ENCODE measurements at places on chromosomes 7 and 10. TPM values are rescaled to one million over a fixed set of nuclear protein-coding genes. Genes with fewer than 3 reads are reported as not detected.
A peak's percentile ranks its signal among the peaks of the same experiment; 100 is the strongest.

CABCOCO1 gene
- not detected for total RNA-seq

OR13A1 gene
- total RNA-seq: not detected

KIF11 gene
- total RNA-seq: 5.0 TPM

OPN1SW gene
- not detected for total RNA-seq

EBF3 gene
- 4.1 TPM for total RNA-seq

TPST1 gene
- 13.3 TPM for total RNA-seq

TMEM176B gene
- total RNA-seq: 394 TPM

LARP4B gene
- 103 TPM for total RNA-seq

SEMA3D gene
- 7.6 TPM for total RNA-seq

LOXL4 gene
- 1.7 TPM for total RNA-seq

NUPR2 gene
- not detected for total RNA-seq

DNA sequence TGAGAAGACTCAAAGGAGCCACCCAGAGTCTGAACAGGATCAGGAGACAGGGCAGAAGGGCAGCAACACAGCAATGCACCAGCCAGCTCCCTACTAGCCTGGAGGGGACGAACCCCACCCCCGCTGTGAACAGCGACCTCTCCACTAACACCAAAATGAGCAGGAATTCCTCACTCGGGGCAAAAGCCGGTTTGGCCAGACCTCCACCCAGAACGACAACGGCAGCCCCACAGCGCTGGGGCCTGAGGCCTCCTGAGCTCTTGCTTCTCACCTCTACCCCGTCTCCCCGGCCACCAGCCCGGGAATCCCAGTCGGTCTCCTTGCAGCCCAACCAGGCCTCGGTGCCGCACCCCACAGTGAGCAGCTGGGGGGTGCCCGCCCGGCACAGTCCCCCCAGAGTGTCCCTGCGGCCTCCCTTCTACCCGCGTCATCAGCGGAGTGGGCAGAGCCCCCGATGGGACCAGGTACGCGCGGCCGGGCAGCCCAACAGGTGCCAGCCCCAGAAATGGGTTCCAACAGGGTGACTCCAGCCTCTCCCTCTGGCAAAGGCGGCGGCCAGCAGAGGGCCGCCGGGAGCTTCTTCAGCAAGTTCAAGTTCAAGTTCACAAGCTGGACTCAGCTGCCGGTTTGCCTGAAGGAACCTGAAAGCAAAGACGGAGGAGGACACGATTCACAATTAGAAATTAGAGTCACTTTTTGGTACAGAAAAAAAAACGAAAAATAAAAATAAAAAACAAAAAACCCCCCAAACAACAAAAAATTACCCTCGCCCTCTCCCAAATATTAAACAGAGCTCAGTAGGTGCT lies 129.0 kb downstream of the MARCHF5 start:
- DNase-seq: peak; percentile 64

GRCh38 chr10:1230592-1231275 lies 174.5 kb downstream of the WDR37 start:
- no peak for DNase-seq

GRCh38 chr10:80493522-80494051 lies 39.5 kb downstream of the TSPAN14 start:
- DNase-seq: no peak

DNA sequence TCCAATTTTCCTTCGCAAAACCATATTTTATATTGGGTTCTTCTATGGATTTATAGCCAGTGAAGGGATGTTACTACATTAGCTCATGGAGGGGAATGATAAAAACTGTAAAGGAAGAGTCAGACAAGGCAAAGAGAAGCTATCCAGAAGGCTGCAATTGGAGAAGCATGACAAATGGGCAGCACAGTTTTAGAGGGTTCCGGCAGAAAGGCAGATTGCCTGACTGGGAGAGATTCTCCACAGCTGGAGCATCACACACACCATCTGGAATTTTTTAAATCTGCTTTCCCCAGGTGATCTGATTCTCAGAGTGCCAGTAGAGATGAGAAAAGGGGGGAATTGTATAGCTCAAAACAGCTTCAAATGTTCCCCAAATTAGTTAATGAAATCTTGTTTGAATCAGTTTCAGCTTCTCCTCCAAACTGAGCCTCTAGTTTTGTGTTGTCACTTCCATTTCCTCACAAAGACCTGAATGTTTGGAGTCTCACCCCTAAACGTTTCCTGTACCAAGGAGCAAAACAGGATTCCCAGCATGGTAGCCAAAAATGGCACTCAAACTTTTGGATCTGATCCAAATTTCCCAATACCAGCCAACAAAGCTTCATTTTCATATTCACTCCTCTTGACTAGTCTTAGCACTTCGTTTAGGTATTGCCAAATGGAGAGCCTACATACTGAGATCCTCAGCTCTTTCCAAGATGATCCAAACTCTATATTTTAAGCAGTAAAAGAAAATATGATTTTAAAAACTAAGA lies 177.5 kb downstream of the HPSE2 start:
- DNase-seq: no peak

DNA sequence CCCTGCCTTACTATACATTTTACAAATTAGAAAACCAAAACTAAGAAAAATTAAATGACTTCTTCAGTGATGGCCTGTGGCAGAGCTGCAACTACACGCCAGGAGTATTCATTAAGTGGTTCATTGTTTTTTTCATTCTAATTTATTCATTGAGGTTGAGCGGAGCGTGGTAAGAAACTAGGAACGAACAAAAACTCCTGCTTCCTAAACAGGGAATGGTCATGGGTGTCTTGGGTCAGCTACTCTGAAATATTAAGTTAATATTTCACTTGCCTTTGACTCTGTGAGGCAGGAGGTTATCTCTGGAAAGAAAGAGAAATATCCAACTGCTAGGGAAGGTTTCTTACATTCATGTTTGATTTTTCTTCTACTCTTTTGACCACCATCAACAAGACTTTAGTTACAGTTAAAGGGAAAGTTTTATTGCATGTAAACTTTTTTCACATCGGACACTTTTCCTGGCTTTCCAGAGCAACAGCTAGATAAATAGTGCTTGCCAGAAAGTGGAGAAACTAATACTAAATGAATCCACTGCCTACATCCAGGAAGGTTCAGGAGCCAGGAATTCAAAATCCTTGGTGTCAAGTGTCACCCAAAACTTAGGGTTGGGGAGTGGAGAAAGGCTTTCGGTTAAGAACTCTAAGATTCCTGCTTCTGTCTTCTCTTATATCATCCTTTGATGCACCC lies 896 bp upstream of the GNG11 start:
- DNase-seq: no peak

- no peak for DNase-seq
Measured at GRCh38 chr10:14653271-14654161, 121.2 kb downstream of the FAM107B start.

GRCh38 chr7:130273933-130274255 lies 7.2 kb downstream of the CPA2 start:
- no peak for DNase-seq

DNA sequence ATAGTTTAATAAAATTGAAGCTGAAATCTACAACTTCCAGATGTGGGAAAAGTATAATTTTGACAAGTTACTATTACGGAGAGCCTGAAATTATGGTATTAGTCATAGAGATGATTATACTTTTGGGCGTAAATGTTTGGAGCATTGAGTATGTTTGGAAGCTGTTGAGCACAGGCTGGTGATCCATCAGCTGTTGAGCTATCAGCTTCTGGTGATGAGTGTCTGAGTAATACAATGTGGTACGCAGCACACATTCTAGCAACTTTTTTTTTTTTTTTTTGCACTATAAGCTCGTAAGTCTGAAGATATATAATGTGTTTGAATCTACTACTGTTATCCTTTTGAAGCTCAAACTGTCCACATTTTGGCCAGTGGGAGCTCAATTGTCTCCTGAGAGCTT lies 123.4 kb downstream of the ATE1 start:
- DNase-seq: no peak

DNA sequence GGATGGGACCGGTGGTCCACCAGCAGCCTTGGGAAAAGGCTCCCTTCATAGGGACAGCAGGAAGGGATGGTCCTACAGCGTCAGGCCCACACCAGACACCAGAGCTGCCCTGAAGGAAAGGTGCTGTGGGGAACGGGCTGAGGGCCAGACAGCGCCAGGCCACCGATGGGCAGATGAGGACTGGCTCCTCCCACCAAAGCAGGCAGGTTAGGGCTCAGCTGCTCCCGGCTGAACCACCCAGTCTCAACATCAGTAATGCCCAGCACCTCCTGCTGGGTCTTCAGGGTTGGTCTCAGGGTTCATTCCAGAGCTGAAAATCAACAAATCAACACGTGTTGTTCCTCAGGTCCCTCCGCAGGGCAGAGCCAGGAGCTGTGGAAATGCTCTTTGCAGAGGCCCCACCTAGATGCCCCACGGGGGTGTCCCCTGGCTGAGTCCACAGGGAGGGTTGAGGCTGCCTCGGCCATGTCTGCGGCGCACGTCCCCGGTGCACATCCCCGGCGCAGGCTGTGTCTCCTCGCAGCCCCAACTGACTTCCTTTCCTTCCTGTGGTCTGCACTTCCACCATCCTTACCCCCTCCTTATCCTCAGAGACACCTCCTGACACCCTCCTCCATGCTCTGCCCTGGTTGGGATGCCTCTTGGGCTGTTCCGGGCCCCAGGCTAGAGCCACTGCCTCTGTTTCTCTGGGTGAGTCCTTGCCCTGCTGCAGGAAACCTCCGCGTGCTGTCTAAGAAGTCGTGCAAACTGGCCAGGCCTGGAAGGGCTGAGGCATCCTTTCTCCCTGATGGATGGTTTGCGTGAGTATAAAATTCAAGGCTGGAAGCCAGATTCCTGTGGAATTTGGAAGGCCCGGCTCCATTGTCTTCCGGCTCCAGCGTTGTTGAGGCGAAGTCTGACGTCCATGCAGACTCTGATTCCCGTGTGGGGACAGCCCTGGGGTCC lies 32.8 kb upstream of the CFAP46 start:
- DNase-seq: peak; percentile 29

- no peak for DNase-seq
Measured at GRCh38 chr7:139682136-139683013, 95.4 kb downstream of the HIPK2 start.

DNA sequence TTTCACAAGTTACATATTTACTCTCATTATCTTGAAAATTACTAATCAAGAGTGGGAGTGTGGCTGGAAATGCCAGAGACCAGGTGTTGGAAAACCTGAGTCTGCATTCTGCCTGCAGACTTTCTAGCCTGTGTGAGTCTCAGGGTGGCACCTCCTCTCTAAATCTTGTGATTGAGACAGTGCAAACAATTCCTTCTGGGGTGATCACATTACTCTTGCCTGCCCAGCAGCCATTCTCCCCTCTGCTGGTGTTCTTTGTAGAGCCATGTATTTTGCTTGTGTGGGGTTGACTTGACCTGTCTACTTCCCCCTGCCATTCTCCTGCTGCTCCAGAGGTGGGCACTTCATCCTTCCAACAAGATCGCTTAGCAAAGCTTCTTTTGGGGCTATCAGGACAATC lies 101.1 kb downstream of the RAPGEF5 start:
- no peak for DNase-seq

- DNase-seq: no peak
Measured at GRCh38 chr10:61792097-61792716, 109.3 kb upstream of the ARID5B start.

DNA sequence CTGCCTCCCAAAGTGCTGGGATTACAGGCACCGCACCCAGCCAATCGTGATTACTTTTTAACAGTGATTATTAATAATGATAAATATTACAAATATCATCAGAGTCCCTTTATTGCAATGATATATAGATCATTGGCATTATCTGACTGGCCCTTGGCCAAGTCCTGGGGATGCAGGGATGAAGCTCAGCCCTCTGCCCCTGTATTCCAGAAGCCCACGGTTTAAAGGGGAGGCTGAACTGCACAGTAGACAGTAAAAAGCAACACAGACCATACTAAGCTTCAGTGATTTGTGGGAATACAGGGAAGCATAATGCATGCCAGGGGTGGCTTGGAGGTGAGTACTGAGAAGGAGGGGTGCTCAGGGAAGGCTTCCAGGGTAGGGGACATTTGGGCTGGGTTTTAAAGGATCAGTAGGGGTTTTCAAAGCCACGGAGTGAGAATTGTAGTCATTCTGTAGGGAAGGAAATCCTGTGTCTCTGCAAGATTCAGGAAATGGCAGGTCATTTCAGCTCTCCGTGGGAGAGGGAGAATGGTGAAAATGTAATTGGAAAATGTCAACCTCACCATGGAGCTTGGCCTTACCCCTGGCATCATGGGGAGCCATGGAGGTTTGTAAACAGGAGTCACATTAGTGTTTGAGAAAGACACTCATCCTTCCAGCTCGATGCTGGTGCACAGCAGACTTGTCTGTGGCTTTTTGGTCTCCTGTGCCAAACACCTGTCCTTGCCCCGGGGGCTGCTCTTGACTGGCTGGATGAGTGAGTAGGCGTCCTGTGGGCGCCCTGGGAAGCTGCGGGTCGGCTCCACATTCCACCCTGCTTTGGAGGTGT lies 8.8 kb downstream of the ADAMTS14 start:
- no peak for DNase-seq

GRCh38 chr7:129089521-129090212 lies 34.8 kb upstream of the TNPO3 start:
- no peak for DNase-seq

DNA sequence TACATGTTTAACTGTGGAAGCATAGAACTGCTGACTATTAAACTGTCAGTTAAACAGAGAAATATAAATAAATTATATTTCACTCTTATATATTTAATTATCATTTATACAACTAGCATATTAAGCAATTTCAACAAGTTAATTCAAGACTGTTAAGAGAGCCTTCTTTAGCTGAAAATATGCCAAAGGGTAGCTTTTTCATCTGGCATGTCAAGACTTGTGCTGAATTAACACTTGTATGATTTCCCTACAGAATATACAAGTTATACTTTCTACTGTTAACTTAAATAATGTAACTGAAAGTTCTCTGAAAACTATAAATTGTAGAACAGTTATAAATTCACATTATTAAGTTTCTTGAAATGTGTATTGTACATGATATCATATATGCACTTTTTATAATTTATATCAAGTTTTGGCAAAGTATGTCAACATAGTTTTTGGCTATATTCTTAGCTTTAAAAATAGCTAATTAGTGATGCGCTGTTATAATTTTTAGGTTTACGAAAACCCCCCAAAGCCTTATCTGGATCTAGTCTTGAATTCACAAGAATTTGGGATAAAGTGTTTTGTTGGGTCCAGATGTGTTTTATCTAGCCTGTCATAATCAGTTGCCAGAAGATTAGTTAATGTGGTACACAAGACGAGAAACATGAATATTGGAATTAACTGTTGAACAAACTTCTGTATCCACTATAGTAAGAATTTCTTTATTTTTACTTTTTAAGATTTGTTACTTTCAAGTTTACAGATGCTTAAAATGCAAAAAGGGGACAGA lies 231.1 kb upstream of the FOXP2 start:
- DNase-seq: no peak

DNA sequence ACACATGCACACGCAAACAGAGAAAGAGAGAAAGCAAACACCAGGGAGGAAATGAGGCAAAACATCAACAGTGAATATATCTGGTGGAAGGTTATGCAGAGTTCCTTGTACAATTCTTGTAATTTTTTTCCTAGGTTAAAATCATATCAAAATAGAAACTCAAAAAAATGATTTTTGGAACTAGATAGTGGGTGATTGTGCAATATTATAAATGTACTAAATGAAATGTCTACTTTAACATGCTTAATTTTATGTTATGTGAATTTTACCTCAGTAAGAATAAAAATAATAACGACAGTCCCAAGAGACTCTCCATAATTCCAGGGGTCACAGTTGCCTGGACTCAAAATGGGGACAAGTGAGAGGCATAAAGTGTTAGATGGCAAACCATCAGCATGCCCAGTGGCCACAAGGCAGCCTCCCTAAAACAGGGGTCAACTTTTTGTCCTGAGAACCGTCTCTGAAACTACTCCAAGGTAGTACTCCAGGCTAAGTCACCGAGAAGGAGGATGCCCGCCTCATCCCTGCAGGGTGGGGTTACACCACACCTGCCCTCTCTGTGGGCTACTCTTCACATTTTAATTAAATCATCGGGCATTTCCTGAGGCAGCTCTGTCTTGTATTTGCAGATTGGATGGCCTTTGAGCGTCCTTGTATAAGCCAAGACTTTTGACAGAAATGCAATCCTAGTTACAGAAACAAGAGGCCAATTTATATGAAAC lies 267.7 kb downstream of the ELMO1 start:
- DNase-seq: no peak

All from Peyer's patch (tissue), 4 donors.